ENCODE measurements at places on chromosomes 4 and X.

- DNase-seq, result no peak
These were observed 46.9 kb upstream of the VEGFC start for GRCh38 chr4:176839656-176840055.

- no peak for DNase-seq
These were observed 666 bp downstream of the CCDC158 start for GRCh38 chr4:76420188-76420761.

DNA sequence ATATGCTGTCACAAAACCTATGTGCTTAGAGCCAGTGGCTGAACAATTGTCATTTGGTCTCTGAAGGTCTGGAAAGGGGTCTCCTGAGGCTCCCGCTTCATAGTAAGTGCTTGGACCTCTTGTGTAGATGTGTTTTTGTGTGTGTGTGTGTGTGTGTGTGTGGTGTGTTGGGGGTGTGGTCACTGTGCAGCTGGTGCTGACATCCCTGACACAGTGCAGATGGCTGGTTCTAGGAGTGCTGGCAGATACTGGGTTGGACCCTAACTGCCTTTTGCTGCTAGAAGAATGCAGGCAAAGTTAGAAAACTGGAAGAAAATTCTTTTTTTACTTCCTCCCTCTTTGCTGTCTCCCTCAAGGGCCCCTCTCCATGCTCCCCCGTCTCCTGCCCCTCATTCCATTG is 1872.6 kb downstream of the ARAP2 start:
- DNase-seq, result no peak

GRCh38 chrX:37541991-37542390 is 29.5 kb upstream of the LANCL3 start:
- no peak for DNase-seq

DNA sequence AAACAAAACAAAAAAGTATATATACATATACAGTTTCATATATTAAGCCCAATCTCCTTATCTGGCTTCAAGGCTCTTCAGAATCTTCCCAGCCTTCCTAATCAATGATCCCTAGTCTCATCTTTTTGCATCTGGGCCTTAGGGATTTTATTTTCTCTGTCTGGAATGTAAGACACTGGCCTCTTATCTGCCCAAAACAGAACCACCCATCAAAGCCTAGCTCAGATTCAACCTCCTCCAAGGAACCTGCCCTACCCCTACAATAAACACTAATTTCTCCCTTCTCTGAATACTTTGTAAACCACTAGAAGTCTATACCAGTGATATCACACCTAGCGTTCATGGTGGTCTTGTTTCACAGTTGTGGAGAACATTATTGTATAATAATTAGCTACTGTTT is 23.2 kb upstream of the GAB1 start:
- no peak for DNase-seq

- DNase-seq, result no peak
These were observed 219.2 kb downstream of the RPA4 start for GRCh38 chrX:97102938-97103337.

DNA sequence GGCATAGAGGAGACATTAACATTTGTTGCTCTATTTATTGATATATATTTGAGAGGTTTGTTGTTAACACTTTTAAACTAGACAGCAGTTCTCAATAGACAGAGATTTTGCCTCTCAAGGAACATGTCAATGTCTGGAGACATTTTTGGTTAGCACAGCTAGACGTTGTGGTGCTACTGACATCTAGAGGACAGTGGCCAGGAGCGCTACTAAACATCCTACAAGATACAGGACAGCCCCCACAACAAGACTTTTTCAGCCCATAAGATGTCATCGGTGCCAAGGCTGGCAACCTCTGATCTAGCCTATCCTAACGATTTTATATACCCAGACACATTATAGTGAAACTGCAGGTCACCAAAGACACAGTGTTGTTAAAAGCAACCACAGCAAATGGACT is 18.4 kb upstream of the CTSO start:
- DNase-seq, result no peak

GRCh38 chrX:115591856-115592842 is 31.2 kb downstream of the PLS3 start:
- no peak for DNase-seq

- no peak for DNase-seq
These were observed 55.2 kb downstream of the CLNK start for GRCh38 chr4:10629394-10629793.

DNA sequence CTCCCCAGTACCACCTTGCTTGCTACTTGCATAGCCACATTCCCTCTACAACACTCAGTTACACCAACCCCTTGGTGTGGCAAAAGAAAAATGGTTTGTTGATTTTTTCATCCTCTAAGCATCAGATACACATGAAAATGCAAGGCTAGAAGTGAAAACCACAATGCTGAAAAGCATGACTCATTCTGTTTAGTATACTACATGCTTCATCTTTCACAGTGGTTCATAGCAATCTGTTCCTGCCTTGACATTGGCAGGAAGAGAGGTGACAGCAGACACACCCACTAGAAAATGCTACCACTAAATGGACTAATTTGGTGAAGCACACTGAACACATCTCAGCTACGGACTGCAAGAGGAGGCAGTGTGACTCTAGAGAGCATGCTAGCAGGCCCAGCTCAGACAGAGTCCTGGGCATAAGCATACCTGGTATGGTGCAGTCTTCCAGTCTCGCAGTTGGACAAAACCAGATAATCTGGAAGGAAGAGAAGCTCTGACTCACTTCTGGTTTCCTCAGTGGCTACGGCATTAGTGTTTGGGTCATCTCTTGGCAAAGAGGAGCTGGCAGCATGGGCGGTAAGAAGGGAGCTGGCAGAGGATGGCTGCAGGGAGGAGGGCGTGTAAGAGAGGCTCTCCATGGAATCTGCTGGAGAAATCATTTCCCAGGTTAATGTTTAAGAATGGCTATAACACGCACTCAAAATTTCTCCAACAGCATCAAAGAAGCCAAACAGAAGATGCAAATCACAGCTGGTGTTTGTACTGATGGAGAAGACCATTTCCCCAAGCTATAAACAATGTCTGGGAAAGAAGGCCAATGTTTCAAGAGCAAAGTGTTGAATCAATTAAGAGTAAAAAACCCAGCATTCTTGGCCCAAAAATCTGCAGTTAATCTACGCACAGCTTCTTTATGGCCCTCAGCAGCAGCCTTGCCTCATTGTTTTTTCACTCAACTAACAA is 37.8 kb downstream of the GAB3 start:
- DNase-seq, result peak; percentile 44

GRCh38 chr4:76886848-76887441 is 11.0 kb downstream of the SOWAHB start:
- DNase-seq, result no peak

GRCh38 chr4:128364565-128364964 is 77.0 kb upstream of the PGRMC2 start:
- DNase-seq, result no peak
